Fibroblast of skin of back (primary cell): ENCODE measurements at places on chromosomes 1 and 21.

GRCh38 chr1:156146020-156146768, 7.2 kb upstream of the SEMA4A start:
- DNase-seq, result peak; percentile 95

DNA sequence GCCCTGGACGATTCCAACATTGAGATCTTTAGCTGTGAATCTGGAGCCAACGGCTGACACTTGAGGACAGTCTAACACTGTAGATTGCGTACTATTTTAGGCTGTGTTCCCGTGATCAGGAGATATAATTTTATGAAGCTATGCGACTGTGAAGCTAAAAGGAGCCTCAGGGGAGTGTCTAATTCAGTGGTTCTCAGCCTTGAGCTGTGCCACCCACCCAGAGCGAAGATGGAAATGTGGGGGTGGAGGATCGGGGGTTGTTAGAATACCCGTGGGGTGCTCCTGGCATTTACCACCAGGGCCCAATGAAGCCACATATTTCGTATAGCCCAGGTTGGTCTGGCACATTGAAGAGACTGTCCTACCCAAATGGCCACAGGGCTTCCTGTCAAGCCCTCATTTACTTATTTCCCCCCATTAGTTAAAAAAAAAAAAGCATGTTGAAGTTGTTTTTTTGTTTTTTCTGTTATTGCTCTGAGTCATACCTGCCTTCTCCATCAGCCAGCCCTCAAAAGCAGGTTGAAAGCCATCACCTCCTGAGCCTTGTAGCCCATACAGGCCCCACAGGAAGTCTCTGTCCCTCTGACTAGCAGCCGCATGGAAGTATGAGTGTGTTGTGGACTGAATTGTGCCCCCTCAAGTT, 141.7 kb downstream of the GALNT2 start:
- DNase-seq, result no peak

DNA sequence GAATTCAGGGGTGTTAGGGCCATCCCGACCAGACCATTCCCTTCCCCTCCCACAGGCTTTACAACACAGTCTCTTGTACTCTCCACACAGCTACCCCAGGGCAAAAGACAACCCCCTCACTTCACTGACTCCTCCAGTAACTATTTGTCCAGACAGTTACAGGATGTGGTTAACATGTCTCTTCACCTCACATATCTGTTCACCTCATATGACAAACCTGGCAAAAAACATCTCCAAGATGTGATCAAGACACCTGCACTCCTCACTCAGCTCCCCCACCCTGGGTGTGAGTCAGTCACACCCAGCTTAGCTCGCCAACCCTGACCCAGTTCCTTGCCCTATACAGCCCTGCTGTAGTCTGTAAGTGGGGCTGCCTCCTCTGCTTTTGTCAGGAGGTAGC, 490.5 kb upstream of the CHRM3 start:
- no peak for DNase-seq

- DNase-seq, result peak; percentile 99
Observed at GRCh38 chr1:200379432-200379757, 30.4 kb downstream of the ZNF281 start.

- DNase-seq, result peak; percentile 9
Observed at GRCh38 chr1:165852871-165853270, 25.5 kb downstream of the UCK2 start.

DNA sequence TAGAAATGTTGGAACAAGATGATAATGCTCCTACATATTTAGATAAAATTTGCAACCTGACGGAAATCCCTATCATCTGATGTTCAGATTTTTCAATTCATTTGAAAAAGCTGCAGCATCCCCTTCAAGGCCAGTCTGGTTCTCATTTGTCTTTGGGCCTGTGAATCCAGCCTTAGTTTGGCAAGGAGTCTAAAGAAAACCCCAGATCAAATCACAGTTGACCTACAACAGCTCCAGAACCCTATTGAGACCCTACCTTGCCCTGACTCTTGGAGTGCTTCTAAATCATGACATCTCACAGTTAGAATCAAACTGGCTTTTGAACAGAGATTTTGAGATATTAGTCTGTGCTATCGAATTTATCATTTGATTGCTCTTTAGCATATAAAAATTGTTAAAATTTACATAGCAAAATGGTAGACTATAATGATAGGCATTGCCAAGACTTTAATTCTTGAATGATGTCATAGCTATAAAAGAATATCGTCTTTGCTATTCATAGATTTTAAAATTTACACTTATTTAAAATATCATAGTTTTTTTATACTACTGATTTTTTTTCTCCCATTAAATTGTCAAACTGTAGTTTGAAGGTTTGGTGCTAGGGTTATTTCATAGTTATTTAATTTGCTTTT, 2.2 kb downstream of the PPP2R5A start:
- no peak for DNase-seq

- DNase-seq, result peak; percentile 29
Observed at GRCh38 chr1:4396551-4396950, 257.9 kb upstream of the AJAP1 start.
